Stimulated activated CD4-positive, alpha-beta T cell treated with anti-CD3 and anti-CD28 coated beads, Interleukin-4, amount 100 ng/mL, for 48 hours (primary cell): ENCODE measurements at places on chromosomes 3 and 15.

DNA sequence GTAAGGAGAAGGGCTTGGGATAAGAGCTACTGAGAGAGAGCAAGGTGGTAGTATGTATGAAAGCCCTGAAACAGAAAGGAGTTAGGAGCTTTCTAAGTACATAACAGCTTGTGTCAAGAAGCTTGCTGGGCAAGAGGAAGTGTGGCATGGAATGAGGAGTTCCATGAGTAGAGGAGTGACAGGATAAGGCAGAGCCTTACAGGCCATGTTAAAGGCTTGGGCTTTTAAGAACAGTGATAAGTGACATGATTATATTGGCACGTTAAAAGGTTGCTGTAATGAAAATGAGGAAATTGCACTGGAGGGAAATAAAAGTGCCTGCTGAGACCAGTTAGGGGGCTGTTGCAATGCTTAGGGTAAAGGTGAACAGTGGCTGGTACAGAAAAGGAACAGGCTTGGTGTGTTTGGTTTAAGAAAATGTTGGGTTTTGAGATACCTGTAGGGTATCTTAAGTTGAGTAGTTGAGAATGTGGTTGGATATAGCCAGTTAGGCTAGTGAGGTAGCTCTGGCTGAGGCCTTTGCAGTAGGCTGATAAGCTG is 49.0 kb downstream of the MEF2A start:
- no peak for DNase-seq

- DNase-seq: no peak
These were observed 303.9 kb upstream of the RASGRP1 start for GRCh38 chr15:38868326-38869114.

GRCh38 chr3:67947808-67948508 is 293.5 kb upstream of the SUCLG2 start:
- peak; percentile 9 for DNase-seq

DNA sequence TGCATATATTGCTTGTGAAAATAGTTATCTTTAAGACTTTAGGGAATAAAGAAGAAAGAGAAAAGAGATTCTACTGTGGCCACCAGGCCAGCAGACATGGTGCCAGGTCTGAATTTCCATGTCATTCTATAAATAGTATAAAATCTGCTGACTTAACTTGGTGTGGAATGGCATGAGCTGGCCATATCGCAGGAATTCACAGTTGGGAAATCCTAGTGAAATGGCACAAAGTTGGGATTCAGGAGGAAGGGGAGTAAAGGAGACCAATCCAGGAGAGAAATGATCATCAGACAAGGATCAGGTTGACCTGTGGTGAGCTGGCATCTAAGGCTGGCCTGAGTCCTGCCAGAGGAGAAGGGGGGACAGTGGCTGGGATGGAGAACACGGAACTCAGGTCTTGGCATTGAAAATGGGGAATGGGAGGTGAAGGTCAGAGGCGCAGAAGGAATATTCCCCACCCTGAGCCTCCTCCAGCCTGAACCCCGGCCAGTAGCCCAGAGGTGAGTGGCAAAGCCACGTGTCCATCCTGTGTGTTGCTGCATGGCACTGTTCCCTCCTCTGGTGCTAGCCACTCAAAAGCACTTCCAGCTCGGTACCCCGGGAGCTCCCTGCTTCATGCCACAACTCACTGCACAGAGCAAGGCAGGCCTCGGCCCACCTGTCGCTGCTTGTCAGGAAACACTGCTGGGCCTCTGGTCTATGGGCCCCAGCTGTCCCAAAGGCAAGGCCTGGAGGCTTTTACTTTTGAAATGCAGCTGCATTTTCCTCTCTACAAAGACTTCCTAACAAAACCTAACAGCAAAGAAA is 51.4 kb downstream of the SSUH2 start:
- DNase-seq: no peak
